ENCODE measurements at places on chromosomes 7 and 10.

GRCh38 chr10:93701866-93702209 is 554 bp downstream of the FRA10AC1 start:
- DNase-seq: no peak

GRCh38 chr7:104855861-104856260 is 158.1 kb upstream of the KMT2E start:
- no peak for DNase-seq

- DNase-seq: no peak
Observed at GRCh38 chr7:88321694-88322093, 15.0 kb upstream of the STEAP4 start.

DNA sequence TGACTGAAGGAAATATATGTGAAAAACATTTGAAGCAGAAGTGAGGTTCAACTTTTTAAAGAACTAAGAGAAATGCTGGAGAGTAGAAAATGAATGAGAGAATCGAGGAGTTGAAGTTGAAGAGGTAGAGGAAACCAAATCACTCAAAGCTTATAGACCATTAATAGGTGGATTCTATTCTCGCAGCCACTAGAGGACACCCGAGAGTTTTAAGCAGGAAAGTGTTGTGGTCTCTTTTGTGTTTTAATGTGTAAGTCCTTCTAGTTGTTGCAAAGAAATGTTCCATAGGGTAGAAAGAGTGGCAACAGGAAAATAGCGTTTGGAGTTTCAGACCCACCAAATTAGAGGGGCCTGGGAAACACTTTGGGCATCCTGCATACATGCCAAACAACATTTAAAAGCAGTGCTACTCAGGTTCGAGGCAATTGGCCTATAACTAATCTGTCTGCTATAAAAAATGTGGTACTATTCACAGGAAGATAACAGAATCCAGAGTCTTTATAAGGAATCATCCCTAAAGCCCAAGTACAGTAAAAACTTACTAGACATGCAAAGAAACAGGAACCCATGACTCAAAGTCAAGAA is 75.3 kb upstream of the TAS2R16 start:
- no peak for DNase-seq

DNA sequence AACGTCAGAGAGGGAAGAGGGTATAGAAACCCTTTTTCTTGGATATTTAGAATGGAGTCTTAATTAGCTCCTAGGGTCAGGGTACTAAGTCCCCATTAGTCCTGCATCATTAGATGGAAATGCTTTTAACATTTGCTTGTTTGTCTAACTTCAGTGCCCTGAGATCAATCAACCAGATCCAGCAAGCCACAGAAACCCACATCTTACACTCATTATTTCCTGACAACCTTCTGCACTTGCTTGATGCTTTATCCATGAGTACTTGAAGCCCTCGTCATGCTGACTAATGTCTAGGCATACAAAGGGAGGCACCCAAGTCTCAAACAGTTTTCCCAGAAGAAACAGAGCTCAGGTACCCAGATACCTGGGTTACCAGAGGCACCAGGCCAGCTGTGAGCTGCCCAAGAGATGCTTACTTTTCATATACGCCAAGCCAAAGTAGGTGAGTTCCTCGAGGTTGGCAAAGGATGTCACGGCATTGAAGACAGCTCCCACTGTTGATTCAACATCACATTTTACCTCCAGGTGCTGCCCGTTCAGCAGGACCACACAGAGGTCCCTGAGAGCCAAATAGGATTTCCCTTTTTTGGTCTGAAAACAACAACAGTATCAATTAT is 42.7 kb downstream of the FRMPD2 start:
- DNase-seq: no peak

DNA sequence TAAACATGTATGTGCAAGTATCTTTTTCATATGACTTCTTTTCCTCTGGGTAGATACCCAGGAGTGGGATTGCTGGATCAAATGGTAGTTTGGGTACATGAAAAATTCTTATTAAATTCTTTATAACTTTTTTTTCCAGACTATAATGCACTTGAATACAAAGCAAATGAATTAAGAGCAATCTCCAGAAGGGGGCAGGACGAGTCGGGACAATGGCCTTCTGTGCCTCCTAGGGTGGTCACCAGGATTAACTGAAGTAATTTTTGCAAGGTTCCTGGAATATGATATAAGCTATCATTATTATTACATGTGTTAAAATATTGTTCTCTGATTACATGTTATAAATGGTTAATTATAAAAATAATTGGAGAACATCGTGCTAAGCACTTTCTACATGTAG is 127.2 kb downstream of the PPP1R17 start:
- DNase-seq: no peak

DNA sequence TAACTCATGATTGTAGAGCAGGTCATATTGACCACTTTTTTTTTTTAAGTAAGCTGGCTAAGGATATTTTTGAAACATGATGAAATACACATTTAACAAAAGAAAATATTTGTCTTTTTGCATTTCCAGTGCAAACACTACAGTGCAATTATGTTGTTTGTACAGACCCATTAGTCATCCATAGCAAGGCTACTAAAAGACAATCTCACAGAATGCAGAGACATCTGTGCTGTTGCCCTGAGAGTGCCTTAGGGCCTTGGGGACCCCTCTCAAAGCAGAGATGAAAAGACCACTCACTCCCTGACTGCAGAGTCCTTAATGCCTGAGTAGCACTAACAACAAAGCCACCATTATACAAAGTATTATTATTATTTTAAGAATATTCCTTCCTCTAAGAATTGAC is 104.5 kb downstream of the NRCAM start:
- DNase-seq: no peak

GRCh38 chr10:124282326-124282725 is 136.4 kb downstream of the OAT start:
- DNase-seq: no peak

- DNase-seq: no peak
Observed at GRCh38 chr10:124173298-124173900, 80.0 kb upstream of the CHST15 start.

DNA sequence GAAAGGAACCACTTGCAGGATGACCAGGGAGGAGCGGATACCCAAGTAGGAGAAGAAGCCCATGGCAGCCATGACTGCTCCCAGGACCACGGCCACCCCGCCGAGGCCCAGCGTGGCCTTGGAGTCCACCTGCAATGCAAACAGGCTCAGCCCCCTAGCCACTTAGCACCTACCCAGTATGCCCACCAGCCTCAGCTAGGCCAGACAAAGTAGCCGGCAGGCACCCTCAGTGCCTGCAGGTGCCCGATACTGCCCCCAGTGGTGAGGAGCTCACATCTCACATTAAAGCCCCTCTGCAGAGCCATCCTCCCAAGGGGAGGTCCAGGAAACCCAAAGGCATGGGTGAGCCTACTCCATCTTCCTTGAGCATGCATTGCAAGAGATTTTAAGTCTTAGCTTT is 6.6 kb downstream of the NPC1L1 start:
- peak; percentile 7 for DNase-seq

GRCh38 chr7:11327633-11328032 is 354.0 kb downstream of the PHF14 start:
- DNase-seq: no peak

DNA sequence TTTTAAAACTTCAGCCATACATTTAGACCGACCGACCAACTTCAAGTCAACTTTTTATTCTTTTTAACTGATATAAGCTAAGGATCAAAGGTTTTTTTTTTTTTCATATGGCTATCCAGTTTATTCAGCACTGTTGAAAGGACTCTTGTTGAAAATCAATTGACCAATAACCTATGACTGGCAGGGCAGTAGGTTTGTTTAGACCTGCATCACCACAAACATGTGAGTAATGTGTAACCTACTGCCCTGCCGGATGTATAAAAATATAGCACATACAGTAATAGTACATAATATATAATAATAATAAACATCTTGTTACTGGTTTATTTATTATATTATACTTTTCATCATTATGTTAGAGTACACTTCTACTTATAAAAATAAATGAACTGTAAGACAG is 434.6 kb upstream of the SEMA3A start:
- no peak for DNase-seq

DNA sequence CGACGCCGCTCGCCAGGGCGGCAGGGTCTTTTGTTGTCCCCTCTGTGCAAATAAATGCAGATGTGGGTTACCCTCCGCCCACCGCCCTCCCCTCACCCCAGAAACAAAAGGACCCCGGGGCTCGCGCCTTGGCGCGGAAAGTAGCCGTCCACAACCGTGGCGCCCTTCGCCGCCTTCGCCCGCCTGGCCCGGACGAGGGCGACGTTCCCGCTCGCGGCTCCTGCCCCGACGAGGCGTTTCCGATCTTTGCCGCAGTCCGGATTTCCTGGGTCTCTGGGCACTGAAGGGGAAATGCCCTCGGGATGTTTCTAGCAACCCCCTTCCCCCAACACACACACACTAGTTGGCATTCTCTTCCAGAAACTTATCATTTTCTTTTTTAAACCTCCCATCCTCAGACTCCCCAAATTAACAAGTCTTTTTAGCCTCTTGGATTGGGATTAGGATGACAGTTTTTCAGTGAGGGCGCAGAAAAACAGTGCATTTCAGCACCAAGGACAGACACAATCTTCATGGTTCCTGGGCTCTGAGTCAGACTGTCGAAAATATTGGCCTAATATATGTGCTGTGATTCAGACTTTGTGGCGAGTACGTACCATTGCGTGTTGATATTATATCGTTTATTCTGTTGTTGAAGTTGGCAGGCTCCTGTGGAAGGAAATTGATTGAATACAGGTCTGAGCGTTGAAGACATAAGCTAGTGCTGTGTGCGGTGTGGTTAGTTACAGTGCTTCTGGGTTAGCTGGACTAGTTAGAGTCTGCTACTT is 771 bp downstream of the PHYHIPL start:
- DNase-seq: peak; percentile 38

GRCh38 chr7:39592586-39592985 is 26.4 kb downstream of the YAE1 start:
- no peak for DNase-seq

DNA sequence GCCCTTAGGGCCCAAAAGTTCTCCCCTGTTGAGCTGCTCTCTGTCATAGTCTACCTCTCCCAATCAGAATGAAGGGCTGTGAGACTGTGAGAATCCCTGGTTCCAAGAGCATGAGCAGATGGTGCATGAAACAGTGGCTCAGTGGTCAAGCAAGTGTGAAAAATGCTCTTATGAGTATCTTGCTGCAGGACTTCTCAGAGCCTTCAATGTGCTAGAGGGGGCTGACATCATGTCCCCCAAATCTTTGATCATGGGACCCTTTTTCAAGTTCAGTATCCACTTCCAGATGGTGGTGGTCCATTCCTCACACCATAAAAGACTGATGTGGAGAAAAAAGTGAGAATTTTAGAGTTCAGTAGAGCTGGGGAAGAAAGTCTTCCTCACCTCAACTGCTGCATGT is 265.3 kb upstream of the HABP2 start:
- DNase-seq: no peak

DNA sequence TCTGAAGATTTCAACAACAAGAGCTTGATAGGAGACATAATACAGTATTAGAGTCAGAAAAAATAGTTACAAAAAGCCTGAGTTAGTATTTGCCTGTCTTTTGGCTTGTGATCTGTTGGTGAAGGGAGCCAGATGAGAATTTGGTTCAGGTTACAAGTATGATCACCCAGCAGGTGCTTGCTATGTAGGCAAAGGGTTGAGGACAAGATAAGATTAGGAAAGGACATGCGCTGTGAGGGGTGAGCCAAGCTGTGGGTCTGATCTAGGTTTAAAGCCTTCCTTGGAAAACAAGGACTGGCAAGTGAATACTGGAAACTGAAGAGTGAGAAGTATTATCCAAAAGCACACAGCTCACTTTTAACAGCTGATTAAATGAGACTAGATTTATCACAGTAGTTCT is 28.7 kb upstream of the CD36 start:
- no peak for DNase-seq

- no peak for DNase-seq
Observed at GRCh38 chr10:119535305-119535704, 7.2 kb downstream of the RGS10 start.

GRCh38 chr7:22730066-22730710 is 3.2 kb downstream of the IL6 start:
- no peak for DNase-seq

DNA sequence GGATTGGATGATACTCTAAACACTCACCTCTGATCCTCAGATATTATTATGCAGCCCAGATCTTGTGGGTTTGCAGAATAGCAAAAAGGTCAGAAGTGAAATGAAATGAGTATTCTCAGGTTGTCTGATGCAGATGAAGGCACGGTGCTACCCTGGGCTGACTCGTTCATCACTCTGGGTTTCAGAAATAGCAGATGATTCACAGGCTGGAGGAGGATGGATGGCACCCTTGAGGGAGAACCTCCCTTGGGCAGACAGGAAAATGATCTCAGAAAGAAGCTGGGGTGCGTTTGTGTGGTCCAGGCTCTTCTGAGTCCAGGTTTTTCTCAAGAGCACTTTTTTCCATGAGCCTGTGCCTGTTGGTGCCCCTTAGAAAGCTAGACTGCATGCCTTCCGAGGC is 515.8 kb upstream of the MKI67 start:
- DNase-seq: no peak

DNA sequence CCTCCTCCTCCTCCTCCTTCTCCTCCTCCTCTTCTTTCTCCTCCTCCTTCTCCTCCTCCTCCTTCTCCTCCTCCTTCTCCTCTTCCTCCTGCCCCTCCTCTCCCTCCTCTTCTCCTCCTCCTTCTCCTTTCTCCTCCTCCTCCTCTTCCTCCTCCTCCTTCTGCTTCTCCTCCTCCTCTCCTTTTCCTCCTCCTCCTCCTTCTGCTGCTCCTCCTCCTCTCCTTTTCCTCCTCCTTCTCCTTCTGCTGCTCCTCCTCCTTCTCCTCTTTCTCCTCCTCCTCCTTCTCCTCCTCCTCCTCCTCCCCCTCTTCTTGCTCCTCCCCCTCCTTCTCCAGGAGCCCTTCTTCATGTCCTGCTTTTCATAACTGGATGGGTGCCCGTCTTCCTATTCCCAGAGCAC is 12.2 kb downstream of the PLXNA4 start:
- DNase-seq: no peak

GRCh38 chr10:53315709-53316108 is 543.1 kb upstream of the MBL2 start:
- DNase-seq: no peak

DNA sequence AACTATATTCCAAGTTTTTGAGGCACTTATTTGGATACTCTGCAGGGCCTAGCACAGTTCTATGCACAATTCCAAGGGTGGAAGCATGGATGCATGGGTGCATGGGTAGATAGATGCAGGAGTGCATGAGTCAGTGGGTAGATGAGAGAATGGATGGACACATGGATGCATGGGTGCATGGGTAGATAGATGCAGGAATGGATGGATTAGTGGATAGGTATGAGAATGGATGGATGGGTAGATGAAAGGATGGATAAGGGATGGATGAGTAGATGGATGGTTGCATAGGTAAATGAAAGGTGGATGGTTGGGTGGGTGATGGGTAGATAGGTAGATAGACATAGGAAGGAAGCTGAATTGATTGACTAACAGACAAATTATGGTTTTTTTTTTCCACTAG is 15.6 kb downstream of the PNLIPRP2 start:
- no peak for DNase-seq

GRCh38 chr7:139725077-139725476 is 52.7 kb downstream of the HIPK2 start:
- no peak for DNase-seq

DNA sequence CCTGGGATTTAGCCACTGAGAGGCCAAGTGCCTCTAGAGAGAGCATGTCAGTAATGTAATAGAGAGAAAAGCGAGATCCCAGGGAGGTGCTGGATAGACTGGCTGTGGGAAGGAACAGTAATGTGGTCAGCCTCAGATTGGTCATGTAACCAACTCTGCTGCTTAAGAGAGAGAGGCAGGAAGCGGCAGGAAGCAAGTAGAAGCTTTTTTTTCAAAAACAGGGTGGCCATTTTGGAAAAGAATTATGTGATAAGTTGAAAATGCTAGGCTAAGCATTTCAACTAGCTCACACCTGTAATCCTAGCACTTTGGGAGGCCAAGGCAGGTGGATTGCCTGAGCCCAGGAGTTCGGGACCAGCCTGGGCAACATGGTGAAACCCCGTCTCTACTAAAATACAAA is 3.7 kb upstream of the PCOLCE start:
- DNase-seq: no peak

All from NCI-H1048 (cell line).